ENCODE measurements at places on chromosomes 16 and 17.

GRCh38 chr16:8669481-8669880, 4.9 kb upstream of the ABAT start:
- DNase-seq = no peak

DNA sequence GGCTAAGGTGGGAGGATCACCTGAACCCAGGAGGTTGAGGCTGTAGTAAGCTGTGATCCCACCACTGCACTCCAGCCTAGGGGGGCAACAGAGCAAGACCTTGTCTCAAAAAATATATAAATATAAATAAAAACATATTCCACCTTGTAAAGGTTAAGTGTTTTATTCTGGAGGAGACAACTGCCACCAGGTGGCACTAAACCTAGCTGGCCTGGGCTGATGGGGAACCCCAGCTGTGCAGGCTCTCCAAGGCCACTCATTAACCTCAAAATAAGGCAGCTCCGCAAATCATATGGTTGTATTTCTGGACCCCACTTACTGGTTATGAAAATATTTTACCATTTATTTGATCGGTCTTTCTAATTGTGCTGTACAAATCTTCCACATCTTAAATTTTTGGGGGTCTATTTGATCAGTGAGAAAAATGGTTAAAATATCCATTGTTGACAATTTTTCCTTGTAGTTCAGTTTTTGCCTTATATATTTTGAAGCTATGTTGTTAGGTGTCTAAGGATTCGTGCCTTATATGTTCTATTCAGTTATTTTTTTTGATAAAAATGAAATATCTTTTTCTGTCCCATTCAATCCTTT, 8.5 kb upstream of the ICAM2 start:
- peak; percentile 63 for DNase-seq

DNA sequence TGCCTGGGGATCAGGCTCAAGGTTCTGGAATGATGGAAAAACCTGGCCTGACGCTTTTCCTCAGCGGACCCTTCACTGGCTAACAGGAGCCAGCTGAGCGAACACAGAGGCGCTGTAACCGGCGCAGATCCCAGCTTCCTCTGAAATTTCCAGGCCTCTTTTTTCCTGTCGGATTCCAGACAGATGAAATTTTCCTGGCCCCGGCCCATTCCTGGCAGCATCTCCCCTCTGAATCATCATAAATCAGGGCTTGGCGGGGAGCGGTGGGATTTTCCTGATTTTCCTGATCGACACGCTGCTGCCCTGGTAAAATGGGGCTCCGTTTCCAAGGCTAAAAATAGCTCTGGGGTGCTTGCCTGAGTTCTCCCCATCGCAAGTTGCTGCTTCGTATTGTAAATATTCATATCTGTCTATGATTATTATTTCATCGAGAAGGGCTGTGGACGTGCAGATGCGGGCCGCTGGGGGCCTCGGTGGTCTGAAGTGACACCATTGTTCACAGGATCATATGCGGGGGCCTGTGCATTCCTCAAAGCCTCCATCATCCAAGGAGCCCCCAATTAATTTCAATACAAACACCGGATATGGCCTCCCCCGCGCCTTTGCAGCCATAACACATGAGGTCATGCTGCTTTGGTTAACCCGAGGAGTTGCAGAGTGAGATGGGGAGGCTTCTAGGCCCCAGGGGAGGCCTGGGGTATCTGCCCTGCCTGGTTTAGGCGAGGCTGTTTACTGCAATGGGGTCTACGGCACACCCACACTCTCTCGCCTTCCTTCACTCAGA, 45.8 kb upstream of the ETV4 start:
- no peak for DNase-seq

DNA sequence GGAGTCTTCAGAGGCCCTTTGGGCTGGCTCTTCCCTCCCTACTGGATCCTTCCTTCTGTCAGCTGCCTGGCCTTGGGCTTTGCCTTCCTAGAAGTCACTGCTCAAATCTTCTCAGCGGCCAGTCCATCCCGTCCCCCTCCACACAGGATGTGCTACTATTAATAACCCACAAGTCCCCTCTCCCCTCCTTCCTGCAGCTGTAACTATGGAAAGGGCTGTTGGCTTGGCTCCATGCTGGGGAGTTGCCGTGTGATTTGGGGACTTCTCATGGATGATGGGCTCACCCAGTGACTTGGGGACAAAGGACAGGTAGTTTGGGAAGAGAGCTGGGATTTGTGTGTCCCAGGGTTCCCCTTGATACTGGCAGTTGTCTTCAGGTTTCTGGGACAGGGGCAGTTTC, 19.4 kb downstream of the TMEM94 start:
- DNase-seq = no peak

- no peak for DNase-seq
Measured at GRCh38 chr17:41943492-41943891, 13.1 kb downstream of the ODAD4 start.

DNA sequence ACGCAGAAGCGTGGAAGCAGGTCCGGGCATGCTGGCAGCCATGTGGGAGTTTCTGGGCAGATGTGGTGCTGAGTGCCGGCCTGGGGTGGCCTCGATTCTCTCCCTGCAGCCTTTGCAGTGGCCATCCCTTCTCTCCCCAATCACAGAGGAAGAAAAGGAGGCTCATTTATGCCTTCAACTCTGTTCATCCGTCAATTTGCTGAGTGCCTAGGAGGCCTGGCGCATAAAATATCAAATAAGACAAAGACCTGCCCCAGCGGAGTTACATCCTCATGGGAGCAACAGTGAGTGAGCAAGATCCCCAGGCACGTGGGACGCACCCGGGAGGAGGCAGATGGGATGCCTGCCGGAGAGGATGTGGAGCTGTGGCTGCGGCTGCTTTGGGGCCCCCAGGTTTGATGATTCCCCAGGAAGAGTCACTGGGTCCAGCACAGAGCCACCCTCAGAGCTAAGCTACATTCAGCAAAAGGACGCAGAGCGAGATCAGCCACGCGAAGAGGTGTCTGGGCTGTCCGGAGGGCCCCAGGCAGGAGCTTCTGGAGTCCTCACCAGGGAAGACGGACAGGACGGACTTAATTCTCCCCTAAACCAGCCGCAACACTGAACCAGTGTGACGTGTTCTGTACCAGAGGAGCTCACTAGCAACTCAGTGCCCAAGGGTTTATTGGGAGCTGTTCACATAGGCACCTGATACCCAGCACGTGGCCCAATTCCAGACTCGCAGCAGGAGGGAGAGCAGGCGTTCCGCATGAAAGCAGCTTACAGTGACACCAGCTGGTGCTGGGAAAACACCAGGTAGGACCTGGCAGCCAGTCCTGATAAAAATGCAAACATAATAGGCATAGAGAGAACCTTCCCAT, 11.3 kb downstream of the CA5A start:
- DNase-seq = no peak

- no peak for DNase-seq
Measured at GRCh38 chr16:276426-277077, 808 bp upstream of the RGS11 start.

- DNase-seq = no peak
Measured at GRCh38 chr17:38621538-38621937, 15.8 kb upstream of the SRCIN1 start.

DNA sequence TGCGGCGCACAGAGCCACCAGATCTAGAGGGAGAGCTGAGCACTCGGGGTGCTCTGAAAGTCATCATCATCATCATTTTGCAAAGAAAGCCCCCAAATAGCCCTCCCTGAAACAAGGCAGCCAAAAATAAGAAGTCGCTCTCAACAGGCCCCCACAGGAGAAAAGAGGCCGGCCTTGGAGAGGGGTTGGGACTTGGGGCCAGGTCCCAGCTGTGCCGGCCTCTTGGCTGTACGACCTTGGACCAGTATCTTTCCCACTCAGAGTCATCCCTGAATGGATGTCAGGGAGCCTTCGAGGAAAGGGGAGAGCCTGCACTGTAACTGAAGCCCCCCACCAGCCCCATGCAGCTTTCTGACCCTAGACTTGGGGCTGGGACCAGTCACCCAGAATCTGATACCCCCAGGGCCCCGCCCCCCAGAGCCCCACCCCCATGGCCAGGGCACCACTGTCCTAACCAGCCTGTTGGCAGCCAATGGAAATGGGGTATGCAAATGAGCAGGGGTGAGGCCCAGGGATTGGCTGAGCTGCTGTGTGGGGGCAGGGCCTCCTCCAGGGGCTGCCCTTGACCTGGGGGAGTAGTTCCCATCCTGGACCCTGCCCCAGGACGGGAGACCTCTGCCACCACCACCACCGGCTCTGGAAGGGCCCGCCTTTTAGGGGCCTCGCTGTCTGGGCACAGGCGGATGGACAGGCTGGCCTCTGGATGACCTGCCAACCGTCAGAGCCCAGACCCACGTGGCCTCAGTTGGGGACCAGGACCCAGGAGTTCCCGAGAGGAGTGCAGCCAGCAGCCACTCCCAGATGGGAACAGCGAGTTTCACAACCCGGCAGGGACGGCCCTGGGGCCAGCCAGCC, 15.4 kb downstream of the ZFPM1 start:
- no peak for DNase-seq

Measured in activated CD4-positive, CD25-positive, alpha-beta regulatory T cell treated with anti-CD3 and anti-CD28 coated beads, Interleukin-2, amount 50 U/mL, for 16 hours (primary cell).